Activated CD4-positive, alpha-beta T cell treated with anti-CD3 and anti-CD28 coated beads for 1 hour (primary cell): ENCODE measurements at places on chromosomes 3 and 15.

GRCh38 chr3:130849091-130849552 is 44.8 kb upstream of the ATP2C1 start:
- DNase-seq = no peak

DNA sequence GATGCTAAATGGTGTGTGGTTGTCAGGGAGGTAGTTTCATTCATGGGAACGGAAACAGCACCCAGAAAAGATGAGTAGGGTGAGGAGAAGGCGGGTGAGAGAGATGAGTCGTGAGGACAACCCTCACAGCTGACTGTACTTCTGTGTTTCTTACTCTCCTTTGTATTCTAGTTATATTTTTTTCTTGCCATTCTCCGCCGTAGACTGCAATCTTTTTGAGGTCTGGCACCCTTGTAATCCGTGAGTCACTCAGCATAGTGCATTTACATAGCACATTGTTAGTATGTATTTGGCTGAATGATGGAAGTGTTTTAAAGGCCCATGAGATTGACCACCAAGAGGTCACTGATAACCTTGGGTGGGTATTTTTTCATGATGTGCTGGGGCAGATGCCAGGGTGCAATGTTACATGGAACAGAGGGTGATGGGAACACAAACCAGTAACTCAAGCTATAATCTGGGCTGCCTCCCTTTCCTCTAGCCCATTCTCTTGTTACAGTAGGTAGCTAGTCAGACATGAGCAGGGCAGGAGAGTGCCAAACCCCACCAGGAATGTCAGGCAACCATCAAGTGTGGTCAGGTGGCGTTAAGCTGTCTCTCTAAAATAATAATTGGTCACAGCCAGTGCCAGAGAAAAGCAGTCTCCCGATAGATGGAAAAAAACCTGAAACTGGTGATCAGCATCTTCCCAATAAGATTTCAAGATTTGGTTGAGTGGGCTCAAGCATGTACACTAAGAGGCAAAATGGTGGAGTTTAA is 18.8 kb upstream of the DGKG start:
- no peak for DNase-seq

DNA sequence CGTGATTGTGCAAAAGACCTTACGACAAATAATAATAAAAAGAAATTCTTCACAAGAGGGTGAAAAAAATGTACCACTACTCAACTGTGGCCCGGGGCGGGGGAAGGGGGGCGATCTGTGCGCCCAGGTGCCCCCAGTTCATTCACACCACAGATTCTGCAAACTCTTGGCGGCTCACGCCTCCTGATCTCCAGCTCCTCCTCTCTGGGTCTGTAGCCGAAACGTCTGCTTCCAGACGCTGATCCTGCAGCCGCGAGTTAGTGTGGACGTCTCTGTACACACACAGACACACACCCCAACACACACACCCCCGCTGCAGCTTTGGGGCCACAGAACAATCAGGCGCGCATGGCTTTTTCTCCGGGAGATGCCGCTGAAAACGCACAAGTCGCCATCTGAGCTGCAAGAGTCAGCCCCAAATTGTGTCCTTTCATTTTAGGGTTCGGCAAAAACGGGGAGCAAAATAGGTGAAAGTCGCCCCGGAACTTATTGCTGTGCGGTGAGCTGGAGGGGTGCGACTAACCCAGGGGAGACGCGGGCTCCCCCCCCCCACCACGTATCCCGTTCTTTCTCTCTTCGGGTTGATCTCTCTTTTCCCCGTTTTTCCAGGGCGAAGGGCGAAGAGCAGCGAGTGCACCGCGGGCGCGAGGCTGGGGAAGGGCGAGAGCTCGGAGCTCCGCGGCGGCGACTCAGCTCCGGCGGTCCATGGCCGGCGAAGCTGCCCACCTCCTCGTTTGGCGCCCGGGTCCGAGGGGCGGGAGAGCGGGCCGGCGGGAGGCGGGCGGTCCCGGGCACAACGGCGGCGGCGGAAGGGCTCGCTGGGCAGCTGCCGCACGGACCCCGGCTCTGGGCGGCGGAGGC is 505 bp upstream of the WNT5A start:
- no peak for DNase-seq

GRCh38 chr15:37109168-37109871 is 9.0 kb upstream of the MEIS2 start:
- no peak for DNase-seq

DNA sequence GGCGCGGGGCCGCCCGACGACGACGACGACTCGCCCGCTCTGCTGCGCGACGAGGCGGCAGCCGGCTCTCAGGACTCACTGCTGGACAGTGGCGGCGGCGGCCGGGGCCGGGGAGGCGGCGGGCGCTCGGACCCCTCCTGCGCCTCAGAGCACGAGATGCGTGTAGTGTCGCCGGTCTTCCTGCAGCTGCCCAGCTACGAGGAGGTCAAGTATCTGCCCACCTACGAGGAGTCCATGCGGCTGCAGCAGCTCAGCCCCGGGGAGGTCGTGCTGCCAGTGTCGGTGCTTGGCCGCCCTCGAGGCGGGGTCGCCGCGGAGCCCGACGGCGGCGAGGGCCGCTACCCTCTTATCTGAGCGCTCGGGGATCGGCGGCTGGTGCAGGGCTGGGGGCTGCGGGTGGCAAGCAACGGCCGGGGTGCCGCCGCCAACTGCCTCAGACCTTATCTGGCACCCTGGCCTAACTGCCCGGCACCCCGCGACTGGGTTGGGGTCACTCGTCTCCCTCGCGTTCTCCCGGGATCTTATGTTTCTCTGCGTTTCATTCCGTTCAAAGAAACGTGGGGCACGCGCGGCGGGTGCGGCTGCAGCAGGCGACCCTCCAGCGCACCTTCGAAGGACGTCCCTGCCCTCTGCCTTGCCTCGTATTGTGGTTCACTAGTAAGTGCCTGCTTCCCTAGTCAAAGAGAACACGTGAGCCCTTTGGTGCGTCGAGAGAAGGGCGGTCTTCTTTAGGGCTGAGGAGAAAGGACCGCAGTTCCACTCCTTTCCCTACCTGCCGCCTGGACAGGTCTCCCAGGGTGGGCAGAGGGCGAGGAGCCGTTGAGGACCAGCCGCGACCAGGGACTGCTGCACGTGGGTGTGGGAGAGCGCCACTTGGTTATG is 1.0 kb downstream of the C3orf80 start:
- DNase-seq = no peak

- no peak for DNase-seq
Observed at GRCh38 chr3:156782921-156783320, 43.2 kb upstream of the LEKR1 start.

DNA sequence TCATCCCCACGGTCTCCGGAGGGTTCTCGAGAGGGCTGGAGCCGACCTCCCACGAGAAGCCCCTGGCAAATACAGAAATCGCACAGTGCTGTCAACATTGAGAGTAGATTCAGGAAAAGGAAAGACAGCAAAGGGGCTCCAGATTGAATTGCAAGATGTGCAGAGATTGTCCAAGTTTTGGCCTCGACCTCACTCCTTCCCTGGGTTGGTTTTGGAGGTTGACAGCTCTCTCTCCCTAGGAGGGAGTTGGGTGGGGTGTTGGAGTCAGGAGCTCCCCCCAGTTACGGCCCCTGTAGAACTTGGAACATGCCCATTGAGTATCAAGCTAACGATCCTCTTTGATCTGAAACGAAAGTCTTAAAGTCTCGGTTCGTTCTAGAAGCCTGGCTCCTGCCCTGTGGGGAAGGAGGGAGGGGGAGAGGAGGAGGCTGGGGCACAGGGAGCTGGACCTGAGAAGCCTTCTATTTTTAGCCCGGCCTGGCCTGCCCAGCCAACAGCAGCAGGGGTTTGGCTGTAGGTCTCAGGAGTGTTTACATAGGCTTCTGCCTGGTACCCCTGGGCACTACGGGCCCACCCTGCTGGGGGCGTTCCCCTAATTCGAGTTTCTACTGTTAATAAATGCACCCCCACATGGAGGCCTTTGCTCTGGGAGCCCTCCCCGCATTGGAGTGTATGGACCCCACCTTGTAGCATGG is 672 bp upstream of the KY start:
- DNase-seq = no peak

DNA sequence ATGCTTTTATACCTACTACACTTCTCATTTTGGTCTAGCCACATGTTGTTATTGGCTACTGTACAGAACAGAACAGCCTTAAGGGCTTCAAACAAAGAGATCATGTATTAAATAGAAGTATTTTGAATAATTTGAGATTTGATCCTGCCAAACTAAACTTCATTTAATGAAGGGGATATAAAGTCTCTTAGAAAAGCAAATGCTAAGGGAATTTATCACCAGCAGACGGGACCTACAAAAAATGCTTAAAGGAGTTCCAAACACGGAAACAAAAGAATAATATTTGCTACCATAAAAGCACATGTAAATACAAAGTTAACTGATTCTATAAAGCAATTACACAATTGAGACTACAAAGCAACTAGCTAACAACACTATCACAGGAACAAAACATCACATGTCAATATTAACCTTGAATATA is 23.6 kb upstream of the FMN1 start:
- no peak for DNase-seq

GRCh38 chr3:79278681-79279080 is 489.1 kb downstream of the ROBO1 start:
- DNase-seq = no peak

- no peak for DNase-seq
Observed at GRCh38 chr3:10434144-10434937, 71.0 kb downstream of the ATP2B2 start.

GRCh38 chr3:188108703-188109412 is 45.1 kb upstream of the LPP start:
- no peak for DNase-seq

GRCh38 chr3:160676547-160677303 is at the start of gene ARL14:
Gene ARL14 (plus strand): TSS chr3:160677160. CDS start chr3:160677347, 187 bp downstream.
- no peak for DNase-seq

GRCh38 chr3:186277268-186277909 is 84.6 kb downstream of the DGKG start:
- DNase-seq = no peak

- no peak for DNase-seq
Observed at GRCh38 chr15:77476995-77477394, 56.3 kb downstream of the HMG20A start.
